ENCODE measurements at places on chromosomes 2 and 18.

GRCh38 chr2:127090281-127091120, 16.5 kb downstream of the BIN1 start:
- no peak for DNase-seq

- no peak for DNase-seq
Observed at GRCh38 chr2:67701011-67701410, 303.9 kb downstream of the ETAA1 start.

- no peak for DNase-seq
Observed at GRCh38 chr2:23435250-23436035, 50.5 kb downstream of the KLHL29 start.

DNA sequence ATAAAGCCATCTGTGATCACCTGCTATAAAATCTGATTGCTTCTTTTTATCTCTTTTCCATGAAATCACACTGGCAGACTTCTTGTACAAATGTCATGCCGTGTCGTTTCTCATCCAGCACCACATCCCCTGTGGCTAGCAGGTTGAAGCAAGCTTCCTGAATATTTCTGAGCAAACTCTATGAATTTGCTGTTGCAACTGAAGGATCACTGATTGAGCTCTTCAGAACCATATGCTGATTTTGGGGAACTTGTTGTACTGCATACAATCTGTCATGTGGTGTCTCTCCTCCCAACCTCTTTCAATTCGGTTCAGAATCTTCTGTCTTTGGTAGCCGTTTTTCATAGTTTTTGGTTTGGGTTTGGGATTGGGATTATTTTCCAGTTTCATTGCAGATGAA, 57.7 kb upstream of the RBMS1 start:
- DNase-seq: no peak

DNA sequence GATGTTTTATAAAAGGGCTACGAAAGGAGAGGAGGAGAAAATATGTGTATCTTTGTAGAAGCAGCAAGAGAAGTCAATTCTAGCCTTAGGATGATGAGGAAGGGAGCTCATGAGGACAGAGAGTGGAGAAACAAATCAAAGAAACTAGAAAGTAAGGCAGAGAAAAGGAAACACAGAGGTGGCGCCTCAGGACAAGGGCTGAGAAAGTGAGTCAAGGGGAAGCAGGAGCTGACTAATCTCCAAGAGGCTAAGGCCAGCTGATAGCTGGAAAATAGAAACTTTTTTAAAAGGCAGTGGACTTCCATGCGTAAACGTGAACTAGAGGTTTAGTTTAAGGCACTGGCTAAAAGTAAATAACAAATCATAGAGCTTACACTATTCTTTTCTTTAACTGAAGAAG, 173.3 kb downstream of the ANKRD44 start:
- no peak for DNase-seq

GRCh38 chr2:195910570-195910969, 158.1 kb downstream of the DNAH7 start:
- no peak for DNase-seq

DNA sequence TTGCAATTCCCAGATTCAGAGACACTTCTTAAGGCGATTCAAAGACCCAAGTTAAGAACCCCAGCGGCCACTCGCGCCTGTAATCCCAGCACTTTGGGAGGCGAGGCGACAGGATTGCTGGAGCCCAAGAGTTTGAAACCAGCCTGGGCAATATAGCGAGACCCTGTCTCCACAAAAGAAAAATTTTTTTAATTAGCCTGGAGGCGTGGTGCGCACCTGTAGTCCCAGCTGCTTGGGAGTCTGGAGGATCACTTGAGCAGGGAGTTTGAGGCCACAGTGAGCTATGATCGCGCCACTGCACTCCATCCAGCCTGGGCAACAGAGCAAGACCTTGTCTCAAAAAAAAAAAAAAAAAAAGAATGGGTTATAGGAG, 585 bp upstream of the ANAPC1 start:
- DNase-seq: no peak
